Stomach (tissue), 19 donors: ENCODE measurements at places on chromosomes 7 and 10.

DNA sequence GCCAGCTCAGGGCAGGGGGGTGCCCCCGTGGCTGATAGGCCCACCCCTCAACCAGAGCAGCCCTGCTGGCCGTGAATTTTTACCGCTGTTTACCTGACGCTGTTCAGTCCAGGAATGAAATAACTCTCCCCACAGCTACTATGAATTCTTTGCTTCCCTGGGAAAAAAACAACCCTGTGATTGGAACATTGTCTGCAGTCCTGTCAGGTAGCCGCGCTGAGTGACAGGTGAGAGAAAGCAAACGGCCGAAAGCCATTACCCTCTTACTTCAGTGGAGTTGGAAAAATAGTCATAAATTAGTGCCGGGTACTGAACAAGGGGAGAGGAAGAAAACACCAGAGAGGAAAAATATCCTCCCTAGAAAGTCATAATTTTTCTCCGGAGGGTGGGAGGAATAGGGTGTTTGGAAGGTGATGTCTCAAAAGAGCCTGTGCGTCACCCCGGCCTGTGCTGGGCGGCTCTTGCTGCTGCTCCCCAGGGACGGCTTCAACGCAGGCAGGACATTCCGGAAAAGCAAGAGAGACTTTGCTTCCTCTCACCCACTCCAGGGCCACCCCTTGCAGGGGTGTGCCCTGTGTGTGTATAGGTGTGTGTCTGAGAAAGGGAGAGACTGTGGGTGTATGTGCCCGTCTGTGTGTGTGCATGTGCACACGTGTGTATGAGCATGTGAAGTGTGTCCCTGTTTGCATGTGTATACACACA is 69.0 kb downstream of the CDH23 start:
- no peak for DNase-seq

DNA sequence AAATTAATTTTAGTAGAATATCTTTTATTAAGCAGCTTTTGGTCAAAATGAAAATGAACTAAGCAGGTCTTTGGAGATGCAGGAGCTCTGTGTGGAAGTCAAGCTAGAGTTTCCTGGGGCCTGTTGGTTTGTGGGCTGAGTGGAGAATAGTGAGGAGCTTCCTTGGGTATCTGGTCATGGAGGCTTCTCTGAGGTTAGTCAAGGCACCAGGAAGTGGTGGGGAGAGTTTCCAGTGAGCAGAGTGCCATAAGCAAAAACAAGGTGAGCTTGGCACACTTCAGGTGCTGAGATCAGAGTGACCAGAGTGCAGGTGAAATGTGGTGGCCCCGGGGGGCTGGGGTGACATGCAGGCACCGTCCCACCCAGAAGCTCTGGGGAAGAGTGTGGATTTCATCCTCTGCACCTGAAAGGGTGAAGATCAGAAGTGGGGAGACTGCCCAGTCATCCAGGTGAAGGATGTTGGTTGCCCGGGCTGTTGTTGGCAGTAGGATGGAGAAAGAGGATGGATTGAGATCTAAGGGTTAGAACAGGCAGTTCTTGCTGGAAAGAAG is 77.4 kb downstream of the WDR37 start:
- DNase-seq: no peak

GRCh38 chr10:74953214-74953613 is 126.8 kb downstream of the KAT6B start:
- no peak for DNase-seq

- no peak for DNase-seq
These were observed 248.2 kb downstream of the COBL start for GRCh38 chr7:51068401-51068800.

GRCh38 chr7:11848251-11848650 is 16.3 kb upstream of the THSD7A start:
- DNase-seq: no peak

DNA sequence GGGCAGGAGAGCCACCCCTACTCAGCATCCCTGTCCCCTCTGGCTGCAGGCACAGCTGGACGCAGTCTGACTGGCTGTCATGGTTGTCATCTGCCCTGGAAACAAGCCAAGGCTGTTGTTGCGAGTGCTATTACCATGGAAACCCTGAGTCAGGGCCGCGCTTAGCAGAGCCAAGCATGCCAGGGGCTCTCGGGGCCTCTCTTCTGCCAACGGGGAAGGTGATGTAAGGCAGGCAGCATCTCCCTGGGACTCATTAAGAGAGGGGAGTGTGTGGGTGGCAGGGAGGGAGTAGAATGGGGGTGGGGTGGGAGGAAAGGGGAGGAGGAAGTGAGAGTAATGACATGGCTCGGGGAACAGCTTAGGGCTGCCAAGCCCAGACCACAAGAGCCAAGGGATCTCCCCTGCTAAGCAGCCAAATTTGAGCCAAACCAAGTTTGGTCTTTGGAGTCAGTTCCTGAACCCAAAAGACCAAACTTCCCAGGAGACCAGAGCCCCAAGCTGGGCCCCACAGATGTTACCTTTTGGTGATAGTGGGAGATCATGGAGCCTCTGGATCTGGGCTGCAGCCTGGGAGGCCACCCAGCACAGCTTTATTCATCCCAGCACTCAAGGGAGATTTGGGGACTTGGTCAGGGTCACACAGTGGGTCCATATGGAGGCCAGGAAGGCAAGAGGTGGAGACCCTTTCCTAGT is 67.6 kb downstream of the TMEM130 start:
- peak; percentile 81 for DNase-seq

DNA sequence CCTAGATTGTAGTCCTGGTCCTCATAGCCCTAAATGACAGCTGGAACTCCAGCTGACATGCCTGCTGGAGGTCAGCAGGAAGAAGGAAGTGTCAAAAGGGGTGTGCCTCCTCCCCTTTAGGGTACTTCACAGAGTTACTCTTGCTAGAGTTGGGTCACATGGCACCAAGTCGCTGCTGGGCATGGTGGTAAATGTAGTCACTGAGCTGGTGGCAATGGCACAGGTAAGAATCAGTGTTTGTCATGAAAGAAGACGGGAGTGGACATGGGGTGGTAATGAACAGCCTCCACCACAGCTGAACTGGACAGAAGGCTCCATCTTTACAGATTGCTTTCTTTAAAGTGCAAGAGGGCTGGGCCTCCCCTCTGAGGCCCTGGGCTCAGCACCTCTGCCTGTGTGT is 122.3 kb downstream of the ACTR3B start:
- DNase-seq: no peak

DNA sequence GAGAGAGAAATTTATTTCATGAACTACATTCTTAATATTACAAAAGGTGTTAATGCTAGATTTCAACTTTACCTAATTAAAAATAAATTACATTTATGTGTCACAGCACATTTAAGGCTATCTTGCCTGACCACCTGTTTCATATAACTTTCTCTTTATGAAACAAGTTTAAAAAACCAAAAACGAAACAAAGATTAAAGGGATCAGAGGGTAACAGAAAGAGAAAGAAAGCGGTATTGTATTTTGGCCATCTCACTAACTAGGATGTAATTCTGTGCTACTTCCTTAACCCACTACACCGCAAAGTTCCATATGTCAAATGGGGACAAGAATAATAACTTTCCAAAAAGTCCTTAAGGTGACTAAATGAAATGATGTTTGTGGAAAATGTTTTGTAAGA is 6.3 kb upstream of the RHOBTB1 start:
- DNase-seq: no peak

- DNase-seq: no peak
These were observed 619 bp upstream of the LMTK2 start for GRCh38 chr7:98105942-98106544.

- DNase-seq: peak; percentile 34
These were observed 2.2 kb downstream of the MAP3K8 start for GRCh38 chr10:30436191-30436611.

GRCh38 chr7:18788026-18788425 is 292.5 kb downstream of the HDAC9 start:
- DNase-seq: no peak

- peak; percentile 21 for DNase-seq
These were observed 73.9 kb downstream of the GRID1 start for GRCh38 chr10:86292462-86293395.

DNA sequence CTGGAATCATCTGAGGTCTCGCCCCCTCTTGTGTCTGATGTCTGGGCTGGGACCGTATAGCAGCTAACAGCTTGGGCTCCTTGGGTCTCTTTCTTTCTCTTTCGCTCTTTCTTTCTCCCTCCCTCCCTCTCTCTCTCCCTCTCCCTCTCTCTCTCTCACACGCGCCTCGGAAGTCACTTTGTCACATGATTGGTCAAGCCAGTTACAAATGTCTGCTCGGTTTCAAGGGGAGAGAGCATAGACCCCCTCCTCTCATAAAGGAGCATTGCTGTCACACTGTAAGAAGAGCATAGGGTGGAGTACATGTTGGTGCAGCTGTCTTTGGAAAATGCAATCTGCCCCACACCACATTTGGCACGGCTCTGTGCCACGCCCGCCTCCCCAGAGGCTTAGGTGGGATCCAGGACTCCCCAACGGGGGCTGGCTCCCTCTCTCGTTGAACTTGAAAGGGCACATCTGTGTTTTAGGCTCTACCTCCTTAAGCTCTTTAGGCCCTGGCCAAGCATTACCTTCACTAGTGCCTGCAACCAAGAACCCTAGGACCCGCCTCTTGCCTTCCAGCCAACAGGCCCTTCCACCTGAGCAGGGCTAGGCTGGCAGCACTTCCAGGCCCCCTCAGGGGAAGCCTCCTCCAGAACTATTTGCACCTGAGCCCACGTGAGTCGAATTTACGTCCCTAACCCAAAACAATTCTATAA is 61.9 kb upstream of the CACUL1 start:
- no peak for DNase-seq

GRCh38 chr7:91850455-91850854 is 30.0 kb downstream of the MTERF1 start:
- no peak for DNase-seq

DNA sequence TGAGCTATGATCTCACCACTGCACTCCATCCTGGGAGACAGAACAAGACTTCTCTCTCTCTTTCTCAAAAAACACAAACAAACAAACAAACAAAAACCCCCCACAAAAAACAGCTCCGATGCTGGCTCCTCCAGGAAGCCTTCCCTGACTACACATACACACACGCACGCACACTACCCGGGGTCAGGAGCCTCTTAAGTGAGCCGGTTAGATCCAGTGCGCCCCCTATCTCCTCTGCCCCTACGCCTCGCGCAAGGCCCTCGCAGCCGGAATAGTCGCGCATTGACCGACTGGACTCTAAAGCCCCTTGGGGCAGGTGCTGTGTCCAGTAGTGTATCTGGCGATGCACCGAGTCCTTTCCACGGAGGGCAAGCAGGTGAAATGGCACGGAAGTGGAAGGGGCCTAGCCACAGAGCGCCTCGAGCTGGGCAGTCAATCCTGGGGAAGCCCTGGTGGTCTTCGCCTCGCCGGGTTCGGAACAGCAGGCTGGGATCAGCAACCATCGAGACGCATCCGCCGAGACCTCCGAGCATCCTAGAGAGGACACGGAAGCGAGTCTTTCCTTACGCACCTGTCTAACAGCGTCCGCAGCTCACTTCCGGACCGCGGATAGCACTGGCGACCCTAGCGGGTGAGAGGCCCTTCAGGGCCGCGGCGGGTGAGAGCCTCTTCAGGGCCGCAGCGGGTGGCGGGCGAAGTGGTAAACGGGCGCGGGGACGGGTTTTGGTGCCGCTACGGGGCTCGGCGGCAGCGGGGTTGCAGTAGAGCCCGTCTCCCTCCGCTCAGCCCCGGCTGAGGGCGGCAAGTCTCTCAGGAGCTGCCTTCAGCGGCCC is at the start of gene ZSCAN25:
TSS of gene ZSCAN25 (plus strand) at position 588 of the 833 bp plus-strand sequence. CDS start 2,661 bp downstream, outside the sequence.
- peak; percentile 87 for DNase-seq
